CD4-positive, alpha-beta T cell treated with Interleukin-17A for 4 hours (primary cell): ENCODE measurements at places on chromosomes 2 and 18.

- DNase-seq, result no peak
Observed at GRCh38 chr2:45804987-45805755, 153.7 kb downstream of the PRKCE start.

DNA sequence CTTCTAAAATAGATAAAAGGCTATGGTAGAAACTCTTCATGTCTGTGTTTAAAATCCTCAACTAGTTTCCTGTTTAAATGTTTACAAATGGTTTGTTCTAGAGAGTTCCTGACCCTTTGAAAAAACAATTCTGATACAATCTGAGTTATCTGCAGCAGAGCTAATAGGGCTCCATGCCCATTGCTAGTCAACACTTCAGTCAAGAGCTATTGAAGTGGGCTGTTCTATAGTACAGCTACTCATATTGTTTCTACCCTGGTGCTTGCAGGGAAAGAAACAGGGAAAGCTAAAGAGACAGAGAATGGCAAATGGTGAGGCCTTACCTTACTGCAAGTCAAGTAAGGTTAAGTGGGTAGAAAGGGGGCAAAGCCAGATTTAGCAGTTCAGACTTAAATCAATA lies 112.3 kb upstream of the CAVIN2 start:
- DNase-seq, result no peak

GRCh38 chr18:36419900-36420531 lies 122.5 kb downstream of the FHOD3 start:
- DNase-seq, result no peak

DNA sequence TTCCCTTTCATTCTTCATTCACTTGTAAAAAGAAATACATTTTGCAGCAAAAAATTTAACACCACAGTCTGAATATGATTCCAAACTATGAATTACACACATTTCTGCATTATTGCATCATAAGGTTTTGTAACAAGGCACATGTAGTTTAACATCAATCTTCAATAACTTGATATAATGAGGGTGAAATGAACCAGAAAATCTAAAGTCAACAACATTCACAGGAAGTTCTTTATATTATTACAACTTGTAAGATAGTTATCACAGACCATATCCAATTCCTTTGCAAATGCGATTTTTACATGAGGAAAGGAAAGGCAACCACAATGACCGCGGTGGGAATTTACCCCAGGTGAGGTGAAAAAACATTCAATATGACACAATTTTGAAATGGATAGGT lies 213.3 kb downstream of the NAPG start:
- no peak for DNase-seq

GRCh38 chr18:36141576-36141975 lies 11.9 kb downstream of the ELP2 start:
- DNase-seq, result no peak

- DNase-seq, result no peak
Observed at GRCh38 chr18:11150271-11150615, 874 bp upstream of the PIEZO2 start.

DNA sequence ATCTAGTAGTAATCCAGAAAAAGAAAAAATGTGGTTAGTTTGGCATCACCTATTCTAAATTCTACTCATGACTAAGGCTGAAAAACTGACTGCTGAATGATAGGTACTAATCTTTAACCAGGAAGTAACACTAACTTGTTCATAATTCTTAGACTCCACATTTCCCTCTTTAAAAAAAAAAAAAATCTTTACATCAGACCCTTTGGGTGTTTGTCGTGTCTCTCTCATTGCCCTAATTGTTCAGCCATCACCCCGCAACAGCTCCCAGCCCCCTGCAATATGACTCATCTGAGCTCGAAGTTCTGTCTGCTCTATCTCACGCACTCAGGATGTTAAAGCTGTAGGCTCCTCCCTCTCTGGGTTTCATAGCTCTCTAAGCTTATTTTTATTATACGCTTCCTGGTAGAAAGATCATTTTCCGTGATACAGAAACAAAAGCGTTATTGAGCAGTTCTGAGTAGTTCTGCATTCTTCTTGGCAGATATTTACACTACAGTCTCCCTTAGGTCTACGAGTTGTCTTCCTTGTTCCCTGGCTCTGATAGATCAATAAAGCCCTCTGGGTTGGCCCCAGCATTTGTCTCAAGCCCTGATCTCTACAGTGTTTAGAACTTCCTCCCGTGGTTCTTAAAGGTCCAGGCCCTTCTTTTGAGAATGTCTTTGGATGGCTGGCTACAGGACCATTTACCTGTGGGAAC lies 95.6 kb downstream of the TNFRSF11A start:
- DNase-seq, result peak; percentile 81

GRCh38 chr2:164913640-164914350 lies 41.5 kb downstream of the SLC38A11 start:
- no peak for DNase-seq

- no peak for DNase-seq
Observed at GRCh38 chr2:96136129-96136720, 2.1 kb downstream of the ASTL start.

- no peak for DNase-seq
Observed at GRCh38 chr18:54613174-54613573, 22.1 kb downstream of the DYNAP start.

GRCh38 chr2:168149986-168150385 lies 97.4 kb downstream of the STK39 start:
- no peak for DNase-seq

GRCh38 chr18:33210575-33211189 lies 229.8 kb downstream of the CCDC178 start:
- no peak for DNase-seq

DNA sequence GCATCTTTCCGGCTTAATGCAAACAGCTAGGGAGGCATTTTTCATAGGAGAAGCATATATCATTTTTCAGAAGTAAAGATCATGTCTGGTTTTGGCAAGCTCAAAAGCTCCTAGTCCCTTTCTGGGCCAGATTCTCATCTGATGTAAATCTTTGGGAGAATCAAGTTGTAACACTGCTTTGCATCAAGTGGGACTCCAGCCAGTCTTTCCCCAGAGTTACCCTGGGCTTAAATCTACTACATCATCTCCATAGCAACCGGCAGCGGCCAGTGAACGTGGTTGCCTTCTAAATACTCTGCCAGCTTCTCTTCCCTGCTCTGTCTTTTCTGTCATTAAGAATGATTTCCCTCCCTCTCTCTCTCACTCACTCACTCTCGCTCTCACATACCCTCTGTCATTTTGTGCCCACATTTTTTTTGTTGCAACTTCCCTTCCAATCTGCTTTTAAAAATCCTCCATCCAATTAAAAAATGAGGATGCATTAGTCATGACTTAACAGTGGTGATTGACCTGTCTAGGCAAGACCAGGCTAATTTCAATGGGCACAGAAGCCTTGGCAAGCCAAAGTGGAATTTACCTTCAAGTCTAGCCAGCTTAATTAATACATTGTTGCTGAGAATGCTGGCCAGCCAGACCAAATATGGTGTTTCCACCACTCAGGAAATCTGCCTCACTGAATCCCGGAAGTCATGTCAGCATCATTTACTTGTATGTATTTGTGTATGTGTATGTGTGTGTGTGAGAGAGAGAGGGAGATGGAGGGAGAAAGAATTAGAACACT lies 93.0 kb downstream of the NRP2 start:
- DNase-seq, result no peak

DNA sequence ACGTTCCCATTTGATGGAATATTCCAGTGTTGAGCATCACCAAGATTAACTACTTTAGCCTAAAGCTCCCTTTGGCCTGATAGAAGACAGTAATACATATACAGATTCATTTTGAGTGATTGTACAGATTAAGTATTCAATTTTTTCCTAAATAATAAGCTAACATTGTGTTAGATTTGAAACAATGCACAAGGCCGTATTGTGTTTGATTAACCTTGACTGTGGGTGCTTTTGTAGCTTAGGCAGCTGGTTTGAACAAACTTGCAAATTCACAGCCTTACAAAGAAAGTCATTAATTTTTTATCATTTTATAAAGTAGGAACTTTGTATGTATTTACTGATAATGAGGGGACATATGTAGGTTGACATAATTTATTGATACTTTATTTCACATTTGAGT lies 29.6 kb downstream of the NABP1 start:
- DNase-seq, result no peak

DNA sequence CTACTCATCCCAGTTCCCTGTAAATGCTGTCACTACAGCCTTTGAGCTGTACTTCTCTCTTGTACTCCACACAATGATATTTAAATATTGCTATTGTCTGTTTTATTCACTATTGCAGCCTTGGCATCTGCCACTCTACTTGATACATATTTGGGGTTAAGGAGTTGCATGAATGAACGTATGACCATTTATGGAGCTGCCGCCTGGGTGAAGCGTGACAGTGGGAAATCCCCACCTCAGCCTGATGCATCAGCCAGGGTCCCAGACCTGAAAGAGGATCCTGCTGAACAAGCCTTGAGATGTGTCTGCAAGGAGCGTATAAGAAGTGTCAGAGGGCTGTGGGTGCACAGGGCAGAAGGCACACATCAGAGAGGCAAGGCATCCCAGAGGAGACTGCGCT lies 39.1 kb downstream of the MRPL35 start:
- peak; percentile 30 for DNase-seq
